ENCODE measurements at places on chromosomes 3 and 15. TPM values are rescaled to one million over a fixed set of nuclear protein-coding genes. Genes with fewer than 3 reads are reported as not detected.

Gene TMEM108
- total RNA-seq: not detected

Gene TMC3
- not detected for total RNA-seq

Gene IRAK2
- total RNA-seq: 3.6 TPM

Gene MFAP1
- total RNA-seq: 32.7 TPM

Gene FEM1B
- total RNA-seq: 39.7 TPM

Gene TGM4
- not detected for total RNA-seq

All from HCT116 (cell line).